Activated CD4-positive, CD25-positive, alpha-beta regulatory T cell treated with anti-CD3 and anti-CD28 coated beads, Interleukin-2, amount 50 U/mL, for 16 hours (primary cell): ENCODE measurements at places on chromosomes 5 and 9.

DNA sequence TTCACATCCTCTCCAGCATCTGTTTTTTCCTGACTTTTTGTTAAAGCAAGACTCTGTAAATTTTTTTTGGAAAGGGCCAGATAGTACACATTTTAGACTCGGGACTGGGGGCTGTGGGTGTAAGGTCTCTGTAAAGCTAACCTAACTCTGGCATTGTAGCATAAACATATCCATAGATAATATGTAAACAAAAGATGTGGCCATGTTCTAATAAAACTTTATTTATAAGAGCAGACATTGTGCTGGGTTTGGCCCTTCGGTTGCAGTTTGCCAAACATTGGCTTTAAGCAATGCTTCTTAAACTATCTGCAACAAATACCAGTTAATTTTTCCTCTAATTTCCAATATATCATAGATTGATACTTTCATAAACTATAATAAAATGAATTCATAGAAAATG lies 605.2 kb downstream of the EBF1 start:
- no peak for DNase-seq

DNA sequence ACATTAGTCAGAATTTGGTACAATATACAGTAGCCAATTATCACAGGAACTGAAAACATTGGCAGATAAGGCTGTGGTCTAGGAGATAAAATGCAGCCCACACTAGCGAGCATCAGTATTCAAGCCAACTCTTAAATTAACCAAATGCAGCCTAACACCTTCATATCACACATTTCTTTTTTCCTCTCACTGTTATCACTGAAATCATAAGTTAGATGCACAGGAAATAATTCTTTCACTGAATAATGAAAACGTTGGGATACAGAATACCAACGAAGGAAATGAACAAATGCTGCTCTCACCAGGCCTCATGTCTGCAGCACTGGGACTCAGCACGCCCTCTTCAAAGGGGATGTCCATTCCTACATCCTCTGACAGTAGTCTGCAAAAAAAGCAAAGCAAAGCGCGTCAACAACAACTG lies 109.1 kb upstream of the PCA3 start:
- no peak for DNase-seq

DNA sequence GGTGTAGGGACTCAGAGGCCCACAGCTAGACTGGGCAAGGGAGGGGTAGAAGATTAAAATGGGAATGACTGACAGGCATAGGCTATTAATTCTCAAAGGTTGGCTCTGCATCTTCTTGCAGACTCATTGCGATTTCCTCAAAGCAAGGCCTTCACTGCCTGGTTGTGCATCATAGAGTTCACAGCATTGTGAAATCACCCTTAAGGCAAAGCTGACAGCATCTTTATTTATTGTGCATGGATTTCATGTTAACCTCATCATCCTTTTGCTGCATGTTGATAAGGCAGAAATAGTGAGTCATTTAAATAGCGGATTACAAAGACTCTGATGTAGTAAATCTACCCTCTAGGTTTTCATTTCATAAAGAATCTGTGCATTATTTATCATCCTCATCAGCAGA lies 13.6 kb upstream of the PALM2AKAP2 start:
- DNase-seq, result no peak

DNA sequence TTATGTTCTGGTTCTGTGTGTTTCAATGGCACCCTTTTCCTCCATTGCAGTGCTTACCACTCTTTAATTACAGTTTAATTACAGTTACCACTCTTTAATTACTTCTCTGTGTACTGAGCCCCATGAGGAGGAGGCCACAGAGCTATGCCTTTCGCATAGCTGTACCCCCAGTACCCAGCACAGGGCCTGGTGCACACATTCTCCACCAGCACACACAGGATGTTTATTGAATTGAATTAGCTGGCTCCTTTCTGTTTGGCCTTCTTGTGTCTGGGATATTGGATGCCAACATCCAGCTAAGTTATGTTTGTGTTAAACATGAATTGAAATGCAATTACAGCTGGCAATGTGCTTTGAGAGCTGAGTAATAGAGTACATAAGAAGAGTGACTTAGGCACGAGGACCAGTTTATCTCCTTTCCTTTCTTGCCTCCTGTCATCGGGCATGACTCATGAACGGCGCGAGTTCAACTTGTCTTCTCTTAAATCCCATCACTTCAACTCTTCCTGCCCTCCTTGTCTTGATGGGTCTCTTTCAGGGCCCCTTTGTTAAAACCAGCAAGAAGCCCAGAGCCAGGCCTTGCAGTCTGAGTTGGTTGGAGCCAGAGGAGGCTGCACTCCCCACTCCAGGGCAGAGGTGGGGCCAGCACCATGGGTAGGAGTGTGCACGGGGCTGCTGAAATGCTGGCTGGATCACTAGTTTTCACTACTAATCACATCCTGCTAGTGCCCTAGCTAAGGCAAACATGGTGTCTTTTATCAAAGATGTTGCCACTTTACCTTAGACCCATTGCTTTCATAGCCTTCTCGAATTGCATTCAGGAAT lies 37.4 kb downstream of the MVB12B start:
- DNase-seq, result no peak

DNA sequence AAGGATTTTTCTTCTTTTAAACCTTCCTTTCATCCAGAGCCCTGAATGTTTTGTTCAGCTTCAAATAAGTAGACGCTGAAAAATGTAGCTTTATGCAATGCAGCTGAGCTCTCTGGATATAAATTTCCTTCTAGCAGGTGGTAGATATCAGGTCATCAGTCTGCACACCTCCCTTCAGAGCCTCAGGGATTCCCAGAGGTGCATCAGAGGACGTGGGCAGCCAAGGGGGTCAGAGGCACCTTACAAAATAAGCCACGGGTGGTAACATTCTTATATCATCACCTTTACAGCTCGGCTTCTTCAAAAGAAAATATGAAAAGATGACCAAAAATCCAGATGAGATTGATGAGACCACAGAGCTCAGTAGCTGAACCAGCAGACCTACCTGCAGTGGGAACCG lies 19.3 kb downstream of the MOCS2 start:
- DNase-seq, result no peak

- no peak for DNase-seq
Observed at GRCh38 chr5:40025586-40025985, 600.8 kb upstream of the DAB2 start.

DNA sequence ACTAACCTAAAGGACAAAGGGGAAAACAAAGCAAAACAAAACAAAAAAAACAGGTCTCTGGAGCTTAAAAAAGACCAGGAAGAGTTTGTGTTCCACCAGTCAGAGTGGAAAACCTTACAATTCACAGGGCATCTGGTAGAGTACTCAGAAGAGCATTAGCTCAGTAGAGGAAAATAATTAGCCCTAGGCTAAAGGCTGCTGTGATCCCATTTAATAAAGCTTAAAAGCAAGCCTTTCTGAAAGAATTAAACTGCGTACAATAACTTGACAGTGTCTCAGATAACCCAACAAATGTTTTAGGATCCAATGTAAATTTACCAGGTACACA lies 7.3 kb downstream of the ECM2 start:
- no peak for DNase-seq

DNA sequence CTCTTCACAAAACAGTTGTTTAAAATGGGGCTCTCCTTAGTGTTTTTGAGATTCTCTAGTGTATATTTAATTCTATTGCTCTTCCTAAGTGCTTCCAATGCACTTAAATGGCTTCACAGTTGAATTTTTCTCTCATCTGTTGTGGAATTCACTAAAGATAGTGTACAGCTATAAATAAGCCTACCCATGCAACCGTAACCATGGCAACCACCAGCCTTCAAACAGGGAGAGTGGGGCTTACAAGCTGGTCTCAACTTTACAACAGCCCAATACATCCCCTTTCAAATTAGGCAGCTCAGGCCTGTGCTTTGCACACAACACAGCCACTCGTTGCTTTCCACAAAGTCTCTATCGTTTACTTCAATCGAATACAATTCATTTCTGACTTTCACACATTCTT lies 144.0 kb upstream of the PLPPR1 start:
- no peak for DNase-seq

DNA sequence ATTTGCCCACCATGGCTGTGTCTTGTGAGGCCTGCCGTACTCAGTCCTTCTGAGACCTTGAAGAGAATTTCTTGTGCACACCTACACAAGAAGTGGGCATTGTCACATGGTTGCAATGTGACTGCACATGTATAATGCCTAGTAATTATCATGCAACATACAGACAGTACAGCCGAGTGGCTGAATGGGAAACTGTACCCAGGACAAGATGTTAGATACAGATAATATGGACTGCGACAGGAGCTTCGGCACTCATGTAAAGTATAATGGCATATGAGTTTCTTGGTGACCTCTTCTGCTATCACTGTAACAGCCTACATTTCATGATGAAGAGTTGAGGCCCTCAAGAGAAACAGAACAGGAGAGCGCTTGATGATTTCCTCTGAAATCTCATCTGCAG lies 4.8 kb upstream of the PRKACG start:
- DNase-seq, result no peak

GRCh38 chr5:180381851-180382480 lies 28.8 kb upstream of the GFPT2 start:
- DNase-seq, result no peak

- no peak for DNase-seq
Observed at GRCh38 chr9:89519366-89519805, 21.5 kb upstream of the SEMA4D start.

- DNase-seq, result no peak
Observed at GRCh38 chr9:137643921-137644320, 25.1 kb downstream of the EHMT1 start.

- DNase-seq, result no peak
Observed at GRCh38 chr5:19855031-19855430, 133.0 kb downstream of the CDH18 start.

DNA sequence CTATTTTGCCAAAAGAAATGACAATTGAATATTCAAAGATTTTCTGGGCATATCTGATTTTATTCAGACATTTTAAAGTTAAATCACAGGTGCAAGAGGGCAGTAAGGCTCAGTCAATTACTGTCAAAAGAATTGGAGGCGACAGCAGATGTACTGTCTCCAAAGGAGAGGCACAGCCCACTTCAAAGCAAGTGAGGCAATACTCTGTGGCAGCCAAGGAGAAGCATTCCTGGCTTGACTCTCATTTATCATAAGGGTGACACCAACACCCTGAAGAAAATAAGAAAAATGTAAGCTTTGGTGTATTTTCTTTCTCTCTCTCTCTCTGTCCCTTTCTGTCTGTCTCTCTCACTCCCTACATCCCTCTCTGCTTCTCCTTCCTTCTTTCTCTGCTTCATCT lies 93.3 kb downstream of the SVEP1 start:
- no peak for DNase-seq

- DNase-seq, result no peak
Observed at GRCh38 chr5:137619191-137619870, 116.6 kb downstream of the KLHL3 start.

DNA sequence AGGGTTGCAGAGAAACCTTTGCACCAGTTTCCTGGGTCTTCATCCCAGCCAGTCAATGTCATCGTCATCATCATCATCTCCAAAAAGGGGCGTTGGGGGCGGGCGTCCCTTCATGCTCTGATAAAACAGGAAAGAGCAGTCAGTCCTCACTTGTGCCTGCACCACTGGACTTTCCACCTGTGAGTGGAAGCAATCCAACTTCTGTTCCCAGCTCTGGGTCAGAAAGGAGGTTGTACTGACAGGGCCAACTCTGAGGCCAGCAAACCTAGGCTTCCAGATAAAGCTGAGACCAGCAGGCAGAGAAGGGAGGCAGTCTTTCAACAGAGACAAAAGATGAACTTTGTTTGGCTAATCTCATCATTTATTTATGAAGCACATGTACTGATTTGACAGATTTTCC lies 15.2 kb downstream of the SLC31A2 start:
- DNase-seq, result no peak

DNA sequence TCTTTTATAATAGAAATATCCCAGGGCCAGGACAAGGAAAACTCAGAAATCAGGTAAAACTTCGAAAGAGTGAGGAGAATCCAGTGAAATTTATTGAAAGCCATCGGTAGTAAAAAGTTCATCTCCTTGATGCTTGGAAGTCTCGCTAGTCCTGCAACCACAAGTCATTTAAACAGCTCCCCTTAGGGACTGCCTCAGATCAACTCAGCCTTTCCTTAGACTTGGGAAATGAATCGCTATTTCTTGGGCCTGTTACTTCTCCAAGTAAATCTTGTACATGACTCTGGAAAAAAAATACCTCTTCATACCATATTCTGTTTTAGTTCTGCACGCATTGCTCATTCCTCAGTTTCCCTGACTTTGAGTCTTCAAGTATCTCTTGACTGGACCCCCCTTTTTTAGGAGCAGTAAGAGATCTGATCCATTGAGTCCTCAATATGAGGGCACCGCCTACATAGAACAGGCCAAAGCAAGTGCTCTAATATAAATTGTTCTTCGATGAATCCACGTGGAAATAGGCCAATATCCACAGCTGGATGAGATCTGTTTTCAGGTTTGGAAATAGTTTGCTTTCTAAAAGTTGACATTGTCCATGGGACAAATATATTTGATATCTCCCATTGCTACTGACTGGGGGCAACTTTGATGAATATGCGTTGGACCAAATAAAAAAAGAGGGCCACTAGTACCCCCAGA lies 114.2 kb downstream of the PRDM6 start:
- DNase-seq, result no peak

- no peak for DNase-seq
Observed at GRCh38 chr5:39760385-39761198, 335.8 kb upstream of the DAB2 start.

- no peak for DNase-seq
Observed at GRCh38 chr9:36031774-36032555, 4.7 kb upstream of the RECK start.

DNA sequence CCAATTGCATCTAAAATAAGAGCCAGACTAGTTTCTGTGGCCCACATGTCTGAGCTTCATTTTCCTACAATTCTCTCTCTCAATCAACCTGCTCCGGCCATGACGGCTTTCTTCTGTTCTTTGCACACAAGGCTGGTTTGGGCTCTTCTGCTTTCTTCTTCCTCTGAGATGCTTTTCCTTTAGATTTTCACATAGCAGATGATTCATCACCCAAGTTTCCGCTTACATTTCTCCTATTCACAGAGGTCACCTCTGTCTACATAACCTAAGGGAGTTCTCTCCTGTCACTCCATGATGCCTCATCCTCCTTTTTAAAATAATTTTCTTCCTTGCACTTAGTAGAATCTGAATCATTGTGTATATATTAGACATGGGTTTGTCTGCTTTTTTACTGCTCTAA lies 334.6 kb upstream of the TUSC1 start:
- DNase-seq, result no peak
